ENCODE measurements at places on chromosomes 2 and 18. TPM values are rescaled to one million over a fixed set of nuclear protein-coding genes. Genes with fewer than 3 reads are reported as not detected.

DNA sequence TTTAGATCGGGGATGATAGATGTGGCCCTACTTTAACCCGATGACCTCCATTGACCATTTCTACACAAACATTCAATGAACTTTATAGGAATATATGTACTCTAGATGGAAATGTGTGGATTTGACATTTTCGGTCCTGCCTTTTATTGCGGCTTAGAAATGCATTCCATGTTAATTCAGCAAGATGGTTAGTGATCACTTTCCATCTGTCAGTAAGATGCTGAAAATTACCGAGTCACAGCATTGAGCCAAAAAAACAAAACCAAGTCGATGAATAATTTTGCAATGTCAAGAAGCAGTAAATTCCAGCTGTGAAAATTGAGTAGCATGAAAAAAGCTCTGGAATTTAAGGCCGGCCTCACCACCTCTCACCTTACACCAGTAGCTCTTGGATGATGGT lies 1642.6 kb upstream of the NXPH2 start:
- no peaks in the 10 kb centered on the region for H3K27me3 ChIP-seq
- no peaks in the 10 kb centered on the region for H3K36me3 ChIP-seq
- H3K4me3 ChIP-seq: no peak overlapping the region
- H3K27ac ChIP-seq: no peak overlapping the region

- H3K4me3 ChIP-seq: no peak overlapping the region
- H3K4me1 ChIP-seq: no peaks in the 10 kb centered on the region
- H3K27ac ChIP-seq: no peak overlapping the region
Measured at GRCh38 chr2:136055929-136056688, 61.8 kb downstream of the CXCR4 start.

Gene SCN3A
- total RNA-seq: 5.0 TPM

DNA sequence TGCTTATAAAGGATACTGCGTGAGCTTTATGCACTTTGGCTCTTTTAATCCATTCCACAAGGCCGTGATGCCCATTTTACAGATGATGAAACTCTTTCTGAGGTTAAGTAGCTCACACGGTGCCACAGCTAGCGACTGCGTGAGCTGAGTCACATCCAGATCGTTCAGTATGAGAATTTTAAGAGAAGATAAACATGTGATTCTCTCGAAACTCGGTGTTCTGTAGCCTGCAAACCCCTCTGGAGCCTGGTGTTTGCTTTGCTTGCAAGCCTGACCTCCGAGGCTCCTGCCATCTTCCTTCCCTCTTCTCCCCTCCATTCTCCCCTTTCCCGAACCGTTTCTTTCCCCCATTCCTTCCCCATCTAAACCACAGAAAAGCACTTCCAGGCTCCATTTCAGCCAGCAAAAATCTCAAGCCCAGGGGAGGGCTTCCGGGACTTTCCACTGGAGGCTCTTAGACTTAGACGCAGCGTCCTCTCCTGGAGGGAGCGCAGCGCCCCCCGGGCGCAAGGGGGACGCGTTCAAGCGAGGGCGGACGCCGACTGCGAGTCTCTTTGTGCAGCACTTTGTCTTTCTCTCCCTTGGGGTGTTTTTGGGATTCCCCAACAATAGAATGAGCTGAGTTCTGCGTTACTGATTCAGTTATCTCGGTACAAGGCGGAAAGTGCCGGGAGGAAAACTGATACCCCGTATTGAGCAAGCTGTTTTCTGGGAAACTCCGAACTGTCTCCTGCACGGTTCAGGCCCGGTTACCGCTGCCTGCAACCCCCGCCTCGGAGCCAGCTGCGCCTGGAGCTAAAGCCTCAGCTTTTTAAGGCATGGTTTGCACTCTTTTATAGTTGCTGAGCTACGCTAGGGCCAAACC lies 38.0 kb downstream of the CYP1B1 start:
- H3K27ac ChIP-seq: peak overlapping the region; percentile 55
- peaks cover 11% of the 10 kb centered on the region for H3K4me1 ChIP-seq

DNA sequence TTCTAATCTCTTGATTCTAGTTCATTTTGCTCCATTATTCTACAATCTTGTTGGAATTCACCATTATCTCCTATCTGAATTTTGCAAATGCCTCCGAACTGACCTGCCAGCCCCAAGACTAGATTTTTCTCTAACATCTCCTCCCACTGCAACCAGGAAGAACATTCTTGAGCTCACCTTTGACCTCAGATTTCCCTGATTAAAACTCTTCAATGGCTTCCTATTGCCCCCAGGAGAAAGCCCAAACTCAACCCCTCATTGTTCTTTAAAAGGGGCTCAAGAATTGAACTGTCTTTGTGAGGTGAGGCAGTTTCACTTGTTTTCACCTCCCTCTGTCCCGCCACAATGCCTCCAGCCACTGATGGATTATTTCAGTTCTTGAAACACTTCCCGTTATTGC lies 784.6 kb upstream of the ZEB2 start:
- no peaks in the 10 kb centered on the region for H3K27me3 ChIP-seq
- H3K4me1 ChIP-seq: no peaks in the 10 kb centered on the region
- H3K27ac ChIP-seq: no peak overlapping the region
- no peaks in the 10 kb centered on the region for H3K36me3 ChIP-seq
- H3K4me3 ChIP-seq: no peak overlapping the region

Gene LIPG
- 474 TPM for total RNA-seq

DNA sequence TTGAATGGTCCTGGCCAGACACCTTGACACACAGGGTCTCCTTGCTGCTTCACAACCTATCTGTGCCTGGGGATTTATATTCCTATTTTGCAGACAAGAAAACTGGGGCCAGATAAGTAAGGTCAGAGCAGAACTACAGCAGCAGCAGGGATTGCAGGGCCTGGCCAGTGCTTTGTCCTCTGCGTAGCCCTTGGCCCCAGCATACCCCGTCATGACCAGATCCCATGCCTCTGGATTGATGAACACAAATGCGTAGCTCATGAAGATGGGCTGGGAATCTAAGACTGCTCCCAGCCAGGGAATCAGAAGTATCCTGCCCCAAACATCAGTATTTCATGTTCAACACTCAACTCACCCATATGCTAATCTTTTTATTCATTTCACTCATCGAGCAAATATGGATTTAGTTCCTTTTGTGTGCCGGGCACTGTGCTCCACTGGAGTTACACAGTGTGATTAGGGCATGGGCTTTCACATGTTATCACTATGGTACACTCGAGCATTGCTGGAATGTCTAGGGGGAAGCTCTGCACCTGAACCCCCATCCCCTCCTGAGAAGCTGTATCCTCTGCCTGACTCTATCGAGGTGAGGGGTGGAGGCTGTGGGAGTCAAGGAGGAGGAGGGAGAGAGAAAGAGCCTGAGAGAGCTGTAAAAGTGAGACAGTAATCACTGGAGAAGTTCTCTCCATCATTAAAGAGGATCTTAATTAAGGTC lies 143.3 kb downstream of the CYP26B1 start:
- no peak for DNase-seq
- no peak overlapping the region for H3K27ac ChIP-seq
- no peaks in the 10 kb centered on the region for H3K36me3 ChIP-seq
- H3K4me1 ChIP-seq: no peaks in the 10 kb centered on the region

Gene EML6
- total RNA-seq: 24.8 TPM

GRCh38 chr2:36439084-36439483 lies 83.5 kb downstream of the CRIM1 start:
- H3K4me3 ChIP-seq: no peak overlapping the region
- no peak overlapping the region for H3K27ac ChIP-seq
- peaks cover 5% of the 10 kb centered on the region for H3K36me3 ChIP-seq
- no peaks in the 10 kb centered on the region for H3K27me3 ChIP-seq
- no peak for DNase-seq
- peaks cover 3% of the 10 kb centered on the region for H3K4me1 ChIP-seq

- H3K4me1 ChIP-seq: peaks cover 67% of the 10 kb centered on the region
- H3K27me3 ChIP-seq: no peaks in the 10 kb centered on the region
- DNase-seq: no peak
Measured at GRCh38 chr2:168571061-168571460, 115.0 kb downstream of the CERS6 start.

Gene CFAP210
- total RNA-seq: not detected

Gene G6PC2
- total RNA-seq: 0.29 TPM

Gene KCNK3
- 4.8 TPM for total RNA-seq

GRCh38 chr2:63041592-63041991 lies 9.0 kb upstream of the OTX1 start:
- H3K36me3 ChIP-seq: no peaks in the 10 kb centered on the region
- peaks cover 4% of the 10 kb centered on the region for H3K27me3 ChIP-seq
- no peak overlapping the region for H3K27ac ChIP-seq
- DNase-seq: no peak
- H3K4me3 ChIP-seq: no peak overlapping the region

DNA sequence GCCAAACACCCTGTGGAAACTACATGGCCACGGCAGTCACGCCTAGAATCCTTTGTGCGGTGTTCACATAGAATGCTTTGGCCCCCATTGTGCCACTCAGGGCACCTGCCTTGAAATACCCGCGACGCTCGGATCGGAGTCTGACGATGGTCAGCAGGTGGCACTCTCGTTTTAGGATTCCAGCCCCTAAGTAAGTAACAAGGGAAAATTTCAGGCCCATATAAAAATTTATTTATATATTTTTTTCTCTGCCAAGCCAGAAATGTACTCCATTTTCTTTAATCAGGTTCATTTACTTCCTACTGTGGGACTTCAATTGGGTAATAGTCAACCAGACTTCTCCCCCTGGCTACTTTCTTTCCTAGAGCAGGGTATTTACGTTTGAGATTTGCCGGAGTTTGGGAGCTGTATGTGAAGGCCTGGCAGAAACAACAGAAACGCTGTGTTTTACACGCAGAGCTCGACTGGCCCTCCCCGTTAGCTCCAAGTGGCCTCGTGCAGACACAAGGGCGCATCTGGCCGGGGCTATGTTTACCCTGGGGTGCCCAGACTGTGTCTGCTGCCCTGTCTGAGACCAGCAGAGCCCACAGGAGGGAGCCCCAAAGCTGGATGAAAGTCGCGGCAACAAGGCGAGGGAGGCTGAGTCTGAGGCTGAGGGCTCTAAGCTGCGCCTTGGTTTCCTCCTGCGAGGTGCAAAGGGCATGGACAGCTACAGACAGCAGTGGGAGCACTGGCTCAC lies 41.6 kb downstream of the LRRC30 start:
- peaks cover 15% of the 10 kb centered on the region for H3K4me1 ChIP-seq
- H3K4me3 ChIP-seq: no peak overlapping the region
- DNase-seq: peak; percentile 80
- H3K36me3 ChIP-seq: no peaks in the 10 kb centered on the region
- H3K27me3 ChIP-seq: no peaks in the 10 kb centered on the region

- no peaks in the 10 kb centered on the region for H3K4me1 ChIP-seq
- H3K27ac ChIP-seq: no peak overlapping the region
- no peaks in the 10 kb centered on the region for H3K36me3 ChIP-seq
- H3K27me3 ChIP-seq: no peaks in the 10 kb centered on the region
Measured at GRCh38 chr2:150882751-150883612, 378.7 kb downstream of the RBM43 start.

DNA sequence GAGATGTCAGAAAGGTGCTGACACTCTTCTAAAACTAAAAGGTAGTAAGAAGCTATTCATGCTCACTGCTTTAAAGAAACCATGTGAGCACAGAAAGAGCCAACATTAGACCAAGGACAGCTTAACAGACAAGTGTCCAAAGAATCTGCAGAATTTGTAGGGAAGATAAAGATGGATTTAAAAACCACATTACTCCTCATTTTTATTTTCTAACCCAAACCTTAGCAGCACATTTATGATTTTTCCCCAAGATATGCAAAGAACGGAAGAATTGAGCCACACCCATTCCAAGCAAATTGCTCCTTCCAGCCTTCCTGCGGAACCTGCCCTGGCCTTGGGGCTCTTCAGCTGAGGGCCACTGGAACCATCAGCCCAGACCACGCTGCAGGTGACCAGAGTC lies 26.9 kb downstream of the MBP start:
- no peak overlapping the region for H3K4me3 ChIP-seq
- H3K27ac ChIP-seq: peak overlapping the region; percentile 80
- no peaks in the 10 kb centered on the region for H3K27me3 ChIP-seq
- H3K4me1 ChIP-seq: peaks cover 57% of the 10 kb centered on the region

Gene UGT1A3
- total RNA-seq: 1.0 TPM

Gene CPLX4
- not detected for total RNA-seq

DNA sequence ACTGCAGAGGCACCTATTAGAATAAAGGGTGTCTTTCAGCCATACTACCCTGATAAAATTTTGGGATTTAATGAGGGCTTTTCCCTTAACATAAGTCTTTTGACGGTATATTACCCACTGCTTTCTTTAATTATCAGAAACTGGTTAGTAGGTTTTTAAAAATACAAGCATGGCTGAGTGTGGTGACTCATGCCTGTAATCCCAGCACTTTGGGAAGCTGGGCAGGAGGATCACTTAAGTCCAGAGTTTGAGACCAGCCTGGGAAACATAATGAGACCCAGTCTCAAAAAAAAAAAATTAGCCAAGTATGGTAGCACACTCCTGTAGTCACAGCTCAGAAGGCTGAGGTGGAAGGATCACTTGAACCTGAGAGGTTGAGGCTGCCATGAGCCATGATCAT lies 16.1 kb downstream of the CPSF3 start:
- DNase-seq: no peak
- H3K4me1 ChIP-seq: no peaks in the 10 kb centered on the region
- no peaks in the 10 kb centered on the region for H3K27me3 ChIP-seq

DNA sequence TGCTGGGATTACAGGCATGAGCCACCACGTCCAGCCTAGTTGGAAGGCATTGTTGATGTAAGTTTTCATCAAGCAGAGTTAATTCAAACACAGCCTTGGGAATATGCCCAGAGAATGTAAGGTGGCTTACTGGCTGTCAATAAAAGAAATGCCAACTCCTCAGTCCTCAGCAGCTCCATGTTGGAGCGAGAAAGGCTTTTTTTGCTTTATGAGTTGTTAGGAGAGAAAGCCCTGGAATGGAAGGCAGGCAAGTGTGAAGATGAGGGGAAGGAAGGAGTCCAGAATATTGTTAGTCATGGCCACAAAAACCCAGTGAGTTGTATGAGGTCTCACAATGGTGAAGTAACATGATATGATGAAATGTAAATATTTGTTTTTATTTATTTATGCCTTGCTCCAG lies 57.1 kb downstream of the MAP4K4 start:
- no peak overlapping the region for H3K27ac ChIP-seq
- no peaks in the 10 kb centered on the region for H3K36me3 ChIP-seq
- H3K27me3 ChIP-seq: no peaks in the 10 kb centered on the region
- H3K4me1 ChIP-seq: peaks cover 14% of the 10 kb centered on the region
- DNase-seq: no peak

Gene SNORC
- not detected for total RNA-seq

DNA sequence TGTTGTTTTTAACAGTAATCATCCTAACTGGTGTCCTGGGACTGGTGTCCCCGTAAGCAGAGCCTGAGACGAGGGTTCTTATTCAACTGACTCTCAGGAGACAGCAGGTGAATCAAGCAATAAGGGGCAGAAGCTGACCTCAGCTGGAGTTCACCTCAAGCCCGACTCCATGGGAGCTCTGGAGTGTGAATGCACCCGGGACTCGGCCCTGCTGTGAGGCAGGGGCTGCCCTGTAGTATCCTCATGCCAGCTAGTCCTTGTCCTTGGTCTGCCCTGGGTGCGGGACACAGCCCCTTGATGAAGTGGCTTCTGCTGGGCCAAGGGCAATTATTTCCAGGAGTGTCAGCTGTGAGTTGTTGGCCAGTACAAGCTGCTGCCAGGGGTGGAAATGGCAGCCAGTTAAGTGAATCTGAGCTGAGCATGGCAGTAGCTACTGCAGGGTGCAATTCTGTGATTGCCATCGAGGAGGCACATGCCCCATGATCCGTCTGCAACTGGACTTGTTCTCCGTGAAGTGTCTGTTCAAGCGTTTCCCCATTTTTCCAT lies 54.9 kb upstream of the OTOS start:
- no peak overlapping the region for H3K27ac ChIP-seq
- H3K4me3 ChIP-seq: no peak overlapping the region
- no peaks in the 10 kb centered on the region for H3K27me3 ChIP-seq

Gene ZSWIM2
- total RNA-seq: not detected

Data from thyroid gland (tissue), 4 donors.